ENCODE measurements at places on chromosomes 12 and 14. TPM values are rescaled to one million over a fixed set of nuclear protein-coding genes. Genes with fewer than 3 reads are reported as not detected.

GRCh38 chr14:61516964-61517653 is 178.2 kb upstream of the HIF1A start:
- no peak for DNase-seq

- no peak for DNase-seq
Measured at GRCh38 chr14:30849354-30849753, 25.0 kb upstream of the COCH start.

MMP17 gene
- total RNA-seq: 5.4 TPM

- no peak for DNase-seq
Measured at GRCh38 chr14:71460091-71460490, 472.1 kb upstream of the RGS6 start.

GRCh38 chr12:132543298-132544079 is 53.5 kb downstream of the FBRSL1 start:
- no peak for DNase-seq

GRCh38 chr14:49962621-49963020 is 69.7 kb downstream of the ARF6 start:
- peak; percentile 92 for DNase-seq

DNA sequence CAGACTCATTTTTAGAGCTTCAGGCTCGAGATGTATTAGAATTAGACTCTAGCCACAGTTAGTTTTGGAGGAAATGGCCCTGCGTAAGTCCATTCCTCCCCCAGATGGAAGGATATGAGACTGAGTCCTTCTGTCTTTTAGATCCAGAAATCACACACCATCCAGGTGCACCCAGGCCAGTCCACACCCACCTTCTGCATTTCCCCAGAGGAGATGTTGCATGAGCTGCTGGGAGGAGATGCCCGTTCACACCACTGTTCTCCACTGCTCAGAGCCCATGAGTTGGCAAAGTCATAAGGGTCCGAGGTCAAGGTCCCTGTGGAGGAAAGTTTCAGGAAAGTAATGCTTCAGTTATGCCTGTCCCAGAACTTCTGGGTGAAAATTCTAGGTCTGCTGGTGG is 29.2 kb downstream of the VWF start:
- DNase-seq: no peak

- no peak for DNase-seq
Measured at GRCh38 chr14:102565331-102565887, 27.0 kb upstream of the RCOR1 start.

DNA sequence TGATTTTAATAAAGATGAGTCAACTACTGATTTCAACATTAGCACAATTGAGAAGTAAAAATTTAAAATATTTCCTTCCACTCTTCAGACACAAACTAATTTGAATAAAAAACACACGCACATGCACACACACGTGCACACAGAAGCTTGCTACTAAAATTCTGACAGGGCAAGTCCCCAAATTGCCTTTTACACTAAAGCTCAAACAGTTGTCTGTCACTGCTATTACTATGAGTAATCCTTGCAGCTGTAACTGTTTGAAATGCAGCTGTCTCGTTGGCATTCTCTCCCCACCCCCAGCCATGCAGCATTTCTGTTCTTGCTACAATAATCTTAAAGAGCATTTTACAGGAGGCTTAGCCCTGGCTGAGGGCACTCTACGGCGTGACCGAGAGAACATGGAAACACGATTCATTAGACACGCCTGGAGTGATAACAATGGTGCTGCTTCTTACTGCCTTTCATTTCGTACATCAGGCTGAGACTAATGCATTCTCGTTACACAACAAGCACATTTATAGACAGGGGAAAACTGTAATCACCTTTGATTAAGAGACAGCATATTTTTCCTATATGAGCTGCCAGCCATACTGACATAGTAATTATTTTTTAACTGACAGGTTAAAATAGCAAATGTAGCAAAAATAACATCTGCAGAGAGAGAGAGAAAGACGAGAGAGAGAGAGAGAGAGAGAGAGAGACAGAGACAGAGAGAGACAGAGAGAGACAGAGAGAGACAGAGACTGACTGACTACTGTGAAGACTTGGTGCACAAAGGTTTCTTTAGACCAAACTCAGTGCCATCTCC is 153.8 kb downstream of the MED13L start:
- peak; percentile 69 for DNase-seq

- no peak for DNase-seq
Measured at GRCh38 chr14:68607081-68607866, 185.6 kb downstream of the ZFP36L1 start.

DNA sequence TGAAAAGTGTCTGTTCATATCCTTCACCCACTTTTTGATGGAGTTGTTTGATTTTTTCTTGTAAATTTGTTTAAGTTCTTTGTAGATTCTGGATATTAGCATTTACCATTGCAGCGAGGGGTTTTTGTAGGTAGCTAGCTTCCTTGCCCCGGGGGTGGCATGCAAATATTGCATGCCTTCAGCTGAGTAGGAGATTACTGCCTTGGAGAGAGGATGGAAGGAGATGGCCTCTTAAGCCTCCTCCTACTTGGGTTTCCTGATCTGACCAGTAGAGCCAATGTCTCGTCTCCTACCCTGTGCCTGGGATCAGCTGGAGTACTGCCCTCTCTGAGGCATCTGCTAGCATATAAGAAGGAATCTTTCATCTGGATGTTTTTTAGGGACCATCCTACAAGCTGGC is 134.4 kb upstream of the CCND2 start:
- DNase-seq: no peak

DNAI7 gene
- not detected for total RNA-seq

- no peak for DNase-seq
Measured at GRCh38 chr14:103142026-103142425, 18.8 kb downstream of the TNFAIP2 start.

PIK3C2G gene
- total RNA-seq: 10.6 TPM

- no peak for DNase-seq
Measured at GRCh38 chr12:77720258-77720657, 110.4 kb upstream of the NAV3 start.

DNA sequence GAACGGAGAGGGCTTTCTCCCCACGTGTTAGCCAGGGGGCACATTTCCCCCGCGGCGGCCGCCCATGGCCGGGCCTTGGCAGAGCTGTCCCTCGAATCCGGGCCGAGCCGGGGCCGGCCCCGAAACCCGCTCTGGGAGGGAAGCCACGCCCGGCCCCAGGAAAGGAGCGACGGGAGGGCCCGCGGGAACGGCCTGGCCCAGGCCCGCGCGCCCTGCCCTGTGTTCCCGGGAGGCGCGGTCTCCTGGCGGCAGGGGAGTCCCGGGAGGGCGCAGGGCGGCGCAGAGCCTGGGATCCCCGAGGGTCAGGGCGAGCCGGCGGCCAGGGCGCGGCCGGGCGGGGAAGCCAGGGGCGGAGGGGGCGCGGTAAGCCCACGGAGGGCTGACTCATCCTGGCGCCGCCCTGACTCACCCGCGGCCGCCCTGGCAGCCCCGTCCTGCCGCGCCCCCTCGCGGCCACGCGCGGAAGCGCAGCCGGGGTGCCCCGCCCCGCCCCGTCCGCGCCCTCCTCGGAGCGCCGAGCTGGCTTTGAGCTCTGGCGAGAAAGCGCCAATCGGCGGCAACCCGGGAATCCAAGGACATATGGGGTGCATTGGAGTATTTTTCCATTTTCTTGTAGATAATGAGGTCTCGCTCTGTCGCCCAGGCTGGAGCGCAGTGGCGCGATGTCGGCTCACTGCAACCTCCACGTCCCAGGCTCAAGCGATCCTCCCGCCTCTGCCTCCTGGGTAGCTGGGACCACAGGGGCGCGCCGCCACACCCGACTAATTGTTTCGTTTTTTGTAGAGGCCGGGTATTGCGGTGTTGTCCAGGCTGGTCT is 31.8 kb upstream of the PLEKHG6 start:
- peak; percentile 89 for DNase-seq

CYP27B1 gene
- total RNA-seq: 27.5 TPM

GRCh38 chr12:58592475-58593207 is 327.7 kb downstream of the LRIG3 start:
- DNase-seq: no peak

DNA sequence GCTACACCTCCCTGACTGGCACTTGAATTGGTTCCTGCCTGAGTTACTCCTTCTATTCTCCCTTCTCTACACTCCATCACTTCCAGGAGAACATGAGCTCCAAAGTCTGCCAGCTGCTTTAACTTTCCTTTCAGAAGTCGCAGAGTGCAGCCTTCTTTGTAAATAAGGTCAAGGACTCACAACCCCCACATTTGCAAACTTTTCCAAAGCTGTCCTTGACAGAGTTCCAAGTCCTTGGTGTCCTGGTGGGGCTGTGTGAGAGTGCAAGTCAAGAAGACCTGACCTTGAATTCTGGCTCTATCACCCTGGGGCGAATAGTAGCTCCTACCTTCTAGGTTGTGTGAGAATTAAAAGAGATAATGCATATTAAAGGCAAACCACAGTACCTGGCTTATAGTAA is 15.6 kb downstream of the CCDC198 start:
- no peak for DNase-seq

NPFF gene
- total RNA-seq: not detected

- DNase-seq: no peak
Measured at GRCh38 chr14:33958605-33959226, 7.8 kb upstream of the EGLN3 start.

DNA sequence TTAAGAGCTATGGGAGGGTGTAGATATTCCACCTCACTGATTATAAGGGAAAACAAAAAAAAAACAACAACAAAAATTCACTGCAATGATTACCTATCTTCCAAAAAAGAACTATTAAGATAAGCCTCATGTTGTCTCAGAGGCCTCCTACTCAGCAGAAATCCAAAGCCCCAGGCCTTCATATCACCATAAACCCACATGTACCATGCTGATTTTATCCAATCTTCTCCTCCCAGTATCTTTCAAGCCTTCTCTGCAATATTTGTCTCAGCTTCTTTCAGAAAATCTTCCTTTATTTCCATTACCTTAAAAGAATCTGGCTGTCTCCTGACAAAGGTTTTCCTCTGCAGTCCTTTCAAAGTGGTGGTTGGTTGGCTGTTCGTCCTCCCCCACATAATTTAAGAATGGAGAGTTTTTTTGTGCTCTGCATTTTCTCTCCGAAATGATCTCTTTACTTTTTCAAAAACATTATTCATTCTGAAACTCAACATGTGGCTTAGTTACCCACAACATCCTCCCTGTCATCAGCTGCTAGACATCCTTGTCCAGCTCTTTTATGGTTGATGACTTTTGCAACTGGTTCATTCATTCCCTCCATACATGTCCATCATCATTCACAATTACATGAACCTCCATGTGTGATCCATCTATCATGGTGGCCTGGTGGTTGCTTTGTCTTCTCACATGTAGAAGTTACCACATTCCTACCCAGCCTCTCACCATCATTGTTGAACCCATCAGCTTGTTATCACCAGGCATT is 2.9 kb upstream of the EPYC start:
- DNase-seq: no peak

DNA sequence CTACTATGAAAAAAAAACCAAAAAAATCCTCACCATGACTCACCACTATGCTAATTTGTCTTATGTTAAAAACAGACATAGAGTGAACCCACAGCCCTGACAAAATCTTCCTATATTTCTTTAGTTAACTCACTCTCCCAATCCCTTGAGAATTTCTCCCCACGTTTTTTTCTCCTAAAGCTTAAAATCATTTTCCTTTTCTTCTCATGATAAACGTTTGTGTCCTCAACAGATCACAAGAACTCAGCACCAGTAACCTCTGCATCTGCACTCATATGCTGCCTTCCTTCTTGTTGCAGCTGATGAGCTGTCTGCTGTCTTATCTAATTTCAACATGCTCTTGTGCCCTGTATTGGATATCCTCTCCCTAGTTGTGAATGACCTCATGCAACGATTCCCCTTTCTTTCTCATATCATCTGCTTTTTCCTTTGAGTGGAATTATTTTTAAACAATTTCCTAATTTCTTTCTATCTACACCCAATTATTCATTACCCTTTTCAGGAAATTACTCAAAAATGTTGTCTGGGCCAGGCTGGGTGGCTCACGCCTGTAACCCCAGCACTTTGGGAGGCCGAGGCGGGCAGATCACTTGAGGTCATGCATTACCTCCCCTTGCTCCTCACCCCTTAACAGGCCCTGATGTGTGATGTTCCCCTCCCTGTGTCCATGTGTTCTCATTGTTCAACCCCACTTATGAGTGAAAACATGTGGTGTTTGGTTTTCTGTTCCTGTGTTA is 427.5 kb upstream of the MGAT4C start:
- DNase-seq: no peak

DNA sequence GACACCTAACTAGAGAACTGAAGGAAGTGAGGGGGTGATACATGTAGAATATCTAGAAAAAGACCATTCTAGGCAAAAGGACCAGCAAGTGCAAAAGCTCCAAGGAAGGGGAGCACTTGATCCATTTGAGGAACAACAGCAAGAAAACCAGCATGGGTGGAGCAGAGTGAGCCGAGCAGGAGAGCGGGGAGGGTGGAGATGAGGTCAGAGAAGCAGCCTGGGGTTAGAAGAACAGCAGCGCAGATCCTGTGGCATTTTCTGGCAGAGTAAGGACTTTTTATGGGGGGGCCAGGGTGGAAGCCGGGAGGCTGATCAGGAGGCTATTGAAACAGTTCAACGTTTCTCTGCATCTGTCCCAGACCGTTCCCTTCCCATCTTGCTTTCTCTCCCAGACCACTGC is 24.5 kb upstream of the TMCC3 start:
- DNase-seq: no peak

- peak; percentile 73 for DNase-seq
Measured at GRCh38 chr12:111596985-111597830, 1.9 kb downstream of the ATXN2 start.

GRCh38 chr14:99681101-99681831 is 2.8 kb upstream of the CYP46A1 start:
- no peak for DNase-seq

DNA sequence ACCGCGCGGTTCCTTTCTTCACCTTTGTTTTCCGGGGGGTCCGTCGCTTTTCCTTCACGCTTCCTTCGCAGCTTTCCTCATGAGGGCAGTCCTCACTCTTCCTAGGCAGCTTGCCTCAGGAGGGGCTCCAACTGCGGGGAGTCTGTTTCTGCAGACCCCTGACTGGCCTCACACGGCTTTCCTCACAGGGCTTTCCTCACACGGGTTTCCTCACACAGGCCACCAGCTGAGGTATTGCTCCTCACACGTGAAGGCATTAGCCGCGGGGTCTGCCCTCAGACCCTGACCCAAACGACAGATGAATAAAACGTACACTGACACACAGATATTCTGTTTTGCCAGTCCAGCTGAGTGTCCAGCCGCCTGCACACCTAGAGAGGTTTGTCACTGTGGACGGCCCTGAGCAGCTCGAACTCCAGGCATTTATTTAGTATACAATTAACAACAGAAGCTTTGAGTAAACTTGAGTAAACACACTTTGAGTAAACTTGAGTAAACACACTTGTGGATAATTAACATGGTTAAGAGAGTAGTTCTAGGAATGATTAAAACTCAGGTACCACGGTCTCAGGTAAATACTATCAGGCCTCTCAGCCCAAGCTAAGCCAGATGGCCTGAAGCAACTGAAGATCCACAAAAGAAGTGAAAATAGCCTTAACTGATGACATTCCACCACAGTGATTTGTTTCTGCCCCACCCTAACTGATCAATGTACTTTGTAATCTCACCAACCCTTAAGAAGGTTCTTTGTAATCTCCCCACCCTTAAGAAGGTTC is 16.1 kb upstream of the LYZ start:
- no peak for DNase-seq

CLEC14A gene
- total RNA-seq: not detected

DNA sequence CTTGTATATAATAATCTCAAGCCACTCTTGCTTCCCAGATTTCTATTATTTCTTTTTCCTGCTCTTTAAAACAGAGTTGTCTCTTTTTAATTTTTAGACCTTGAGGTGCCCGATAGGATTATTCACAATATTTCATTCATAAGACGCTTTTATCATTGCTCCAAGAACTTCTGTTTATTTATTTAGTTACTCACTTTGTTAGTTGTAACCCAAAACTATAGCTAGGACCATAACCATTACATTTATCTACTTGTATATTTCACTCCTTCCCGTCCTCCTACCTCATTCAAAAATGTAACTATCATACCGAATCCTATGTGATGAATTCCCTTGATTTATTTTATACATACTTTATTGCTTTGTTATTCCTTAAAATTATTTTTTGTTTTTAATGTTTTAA is 7.1 kb downstream of the EIF2S3B start:
- DNase-seq: no peak
